ENCODE measurements at places on chromosomes 12 and 14.
A peak's percentile ranks its signal among the peaks of the same experiment; 100 is the strongest.

DNA sequence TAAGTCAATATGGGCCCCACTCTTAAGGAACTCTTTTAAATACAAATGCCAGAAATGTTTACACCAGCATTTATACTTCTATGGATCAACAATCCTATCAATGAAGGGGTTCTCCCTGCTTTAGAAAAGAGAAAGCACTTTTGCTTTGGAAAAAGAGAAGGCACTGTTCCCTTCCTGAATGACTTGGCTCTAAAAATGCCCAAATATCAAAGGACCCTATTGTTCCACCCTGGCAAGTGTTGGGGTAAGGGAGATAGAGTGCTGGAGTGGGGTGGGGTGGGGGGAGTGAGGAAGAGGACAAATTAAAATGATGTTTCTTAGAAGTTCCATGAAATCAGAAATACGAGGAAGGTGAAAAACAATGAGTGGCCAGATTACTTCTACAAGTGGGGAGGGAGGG, 131.6 kb upstream of the GRIN2B start:
- no peak for DNase-seq

DNA sequence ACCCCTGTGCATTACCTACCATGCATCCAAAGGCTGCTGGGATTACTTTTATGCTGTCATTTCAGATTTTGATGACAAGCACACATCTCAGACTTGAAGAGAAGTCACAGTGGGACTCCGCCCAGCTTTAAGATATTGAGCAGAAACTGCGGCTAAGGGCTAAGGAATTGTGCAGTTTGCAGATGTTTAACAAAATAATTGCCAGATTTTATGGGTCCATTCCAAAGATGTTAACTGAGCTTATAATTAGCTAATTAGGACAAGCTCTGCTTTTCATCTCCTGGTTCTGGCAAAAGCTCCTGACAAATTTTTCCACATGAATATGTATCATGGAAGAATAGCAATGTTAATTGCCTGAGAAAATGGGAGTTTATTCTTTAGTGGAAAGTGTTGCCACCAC, 344.4 kb upstream of the ATXN7L3B start:
- DNase-seq, result no peak

DNA sequence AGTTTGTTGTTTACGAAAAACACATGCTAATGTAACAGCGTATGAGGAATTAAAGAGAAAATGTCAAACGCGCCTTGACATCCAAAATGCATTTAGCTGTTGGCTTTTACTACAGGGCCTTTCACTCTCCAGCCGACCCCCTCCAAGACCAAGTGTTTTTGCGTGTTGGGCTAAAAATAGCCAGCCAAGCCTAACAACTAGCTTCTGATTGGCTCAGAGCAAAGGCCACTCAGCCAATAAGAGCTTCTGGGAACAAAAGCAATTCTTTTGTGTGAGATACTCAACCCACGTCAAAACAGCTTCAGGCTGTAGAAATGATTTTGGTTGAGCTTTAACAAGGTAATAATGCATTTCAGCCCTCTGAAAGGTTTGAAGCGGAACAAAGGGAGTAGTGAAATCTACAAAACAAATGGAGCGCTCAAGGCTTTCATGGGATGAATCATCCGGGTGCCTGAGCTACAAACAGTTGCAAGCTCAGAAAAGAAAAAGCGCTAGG, 198.7 kb upstream of the DCN start:
- DNase-seq, result peak; percentile 19

DNA sequence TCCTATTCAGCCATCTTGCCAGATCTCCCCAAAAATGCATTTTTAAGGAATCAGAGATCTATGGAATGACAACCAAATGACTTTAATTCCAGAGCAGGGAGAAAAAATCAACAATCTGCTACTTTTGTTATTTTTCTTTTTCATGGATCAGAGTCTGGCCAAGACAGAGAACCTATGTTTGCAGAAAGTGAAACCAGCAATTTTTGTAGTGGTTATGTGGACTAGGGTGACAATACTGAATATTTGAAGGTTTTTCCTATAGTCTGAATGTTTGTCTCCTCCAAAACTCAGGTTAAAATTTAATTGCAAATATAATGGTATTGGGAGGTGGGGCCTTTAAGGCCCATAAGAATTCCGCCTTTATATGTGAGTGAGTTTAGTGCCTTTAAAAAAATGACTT, 30.9 kb downstream of the KLRK1 start:
- no peak for DNase-seq

DNA sequence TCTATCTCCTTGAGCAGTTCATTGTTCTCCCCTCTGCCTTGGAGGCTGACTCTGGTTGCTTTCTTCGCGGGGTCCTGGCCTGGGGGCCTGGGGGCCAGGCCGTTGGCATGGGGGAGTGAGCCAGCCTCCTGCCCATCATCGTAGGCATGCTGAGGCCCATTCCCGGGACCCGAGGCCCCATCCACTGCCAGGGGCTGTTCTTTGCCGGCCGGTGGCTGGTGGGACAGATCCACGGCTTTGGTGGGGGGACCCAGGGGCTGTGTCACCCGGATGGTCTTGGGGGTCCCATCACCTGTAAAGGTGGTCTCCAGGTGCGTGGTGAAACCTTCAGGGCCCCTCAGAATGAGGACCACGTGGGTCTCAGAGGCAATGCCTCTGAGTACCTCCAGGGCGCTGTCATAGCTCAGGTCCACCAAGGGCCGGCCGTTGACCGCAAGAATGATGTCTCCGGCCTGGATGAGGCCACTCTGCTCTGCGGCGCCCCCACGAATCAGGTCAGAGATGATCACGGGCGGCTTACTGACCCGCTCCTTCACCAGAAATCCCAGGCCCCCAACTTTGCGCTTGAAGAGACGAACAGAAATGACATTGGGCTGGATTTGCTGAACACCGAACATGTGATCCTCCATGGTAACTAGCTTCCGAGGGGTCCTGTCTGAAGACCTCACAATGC, 30.8 kb downstream of the NOS1 start:
- no peak for DNase-seq

DNA sequence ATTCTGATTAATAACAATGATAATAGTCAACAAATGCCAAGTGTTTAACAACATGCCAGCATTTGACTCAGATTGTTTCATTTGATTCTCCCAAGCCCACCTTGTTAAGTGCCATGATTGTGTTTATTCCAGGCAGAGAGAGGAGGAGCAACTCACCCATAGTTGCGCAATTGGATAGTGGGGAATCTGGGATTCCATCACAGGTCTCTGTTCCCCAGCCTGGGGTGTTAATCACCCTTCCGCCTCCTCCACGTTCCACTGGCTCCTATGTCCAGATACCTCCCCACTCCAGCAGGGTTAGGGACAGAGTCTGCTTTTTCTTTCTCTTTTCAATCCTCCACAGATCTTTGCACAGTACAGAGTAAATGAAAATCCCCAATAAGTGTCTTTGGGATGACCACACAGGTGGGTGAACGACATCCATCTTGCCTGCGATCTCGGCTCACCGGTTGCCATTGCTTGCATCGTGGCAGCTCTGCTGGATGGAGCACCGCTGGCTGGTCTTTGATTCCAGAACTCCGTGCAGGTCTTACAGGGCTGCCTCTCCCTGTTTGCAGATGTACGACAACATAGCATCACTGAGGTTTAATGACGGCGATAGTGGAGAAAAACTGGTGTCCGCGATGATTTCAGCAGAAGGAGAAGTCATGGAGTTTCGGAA, 78.8 kb downstream of the DNAH10 start:
- no peak for DNase-seq

- DNase-seq, result peak; percentile 18
These were observed 27.9 kb downstream of the TMEM30B start for GRCh38 chr14:61253064-61253738.

DNA sequence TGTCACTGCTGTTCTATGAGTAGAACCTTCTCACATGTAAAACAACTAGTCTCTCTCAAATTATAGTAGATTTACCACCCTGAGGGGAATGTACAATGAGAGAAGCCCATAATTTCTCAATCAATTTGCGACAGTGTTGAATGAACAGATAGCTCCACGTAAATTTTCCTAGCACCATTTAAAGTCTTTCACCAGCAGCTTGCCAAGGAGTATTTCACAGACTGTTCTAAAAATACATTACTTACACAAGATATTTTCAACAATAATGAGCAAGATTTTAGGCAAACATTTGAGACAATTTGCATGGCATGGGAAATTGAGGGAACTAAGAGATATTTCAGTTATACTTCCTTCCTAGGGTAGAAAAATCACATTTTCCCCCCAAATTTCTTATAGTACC, 151.6 kb downstream of the KICS2 start:
- DNase-seq, result no peak

DNA sequence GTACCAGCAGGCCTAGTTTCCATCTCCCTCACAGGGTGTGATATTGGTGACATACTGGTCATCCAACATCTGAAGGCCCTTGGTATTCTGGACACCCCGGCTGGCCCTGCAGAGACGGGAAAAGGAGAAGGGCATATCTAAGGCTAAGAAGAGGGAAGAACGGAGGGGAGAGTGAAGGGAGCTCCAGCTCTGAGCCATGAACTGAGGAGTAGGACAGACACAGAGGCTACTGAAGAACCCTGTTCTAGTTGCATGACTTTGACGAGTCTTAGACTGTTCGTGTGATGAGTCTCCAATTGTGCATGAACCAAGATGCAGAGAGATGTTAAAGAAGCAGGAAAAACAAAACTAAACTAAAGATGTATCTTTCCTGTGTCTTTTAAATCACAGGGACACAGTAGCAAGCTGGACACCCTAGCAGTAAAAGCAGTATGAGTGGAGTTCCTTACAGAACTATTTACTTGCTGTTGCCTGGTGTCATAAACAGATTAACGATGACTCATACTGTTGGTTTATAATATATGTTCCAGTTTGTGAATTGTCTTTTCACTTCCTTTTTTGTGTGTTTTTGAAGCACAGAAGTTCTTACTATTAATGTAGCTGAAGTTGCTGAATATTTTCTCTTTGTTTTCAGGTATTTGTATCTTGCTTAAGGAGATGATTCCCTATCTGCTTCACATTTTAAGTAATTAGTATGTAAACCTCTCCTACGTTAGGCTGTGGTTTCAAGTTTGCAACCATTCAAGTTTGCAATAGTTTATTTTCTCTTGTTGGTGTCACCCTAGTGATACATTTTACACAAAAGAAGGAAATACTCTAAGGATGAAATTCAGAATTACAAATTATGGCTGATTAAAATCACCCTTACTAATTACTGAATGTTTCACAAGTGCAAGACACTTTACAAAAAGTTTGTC, 15.7 kb downstream of the FAR2 start:
- peak; percentile 66 for DNase-seq

DNA sequence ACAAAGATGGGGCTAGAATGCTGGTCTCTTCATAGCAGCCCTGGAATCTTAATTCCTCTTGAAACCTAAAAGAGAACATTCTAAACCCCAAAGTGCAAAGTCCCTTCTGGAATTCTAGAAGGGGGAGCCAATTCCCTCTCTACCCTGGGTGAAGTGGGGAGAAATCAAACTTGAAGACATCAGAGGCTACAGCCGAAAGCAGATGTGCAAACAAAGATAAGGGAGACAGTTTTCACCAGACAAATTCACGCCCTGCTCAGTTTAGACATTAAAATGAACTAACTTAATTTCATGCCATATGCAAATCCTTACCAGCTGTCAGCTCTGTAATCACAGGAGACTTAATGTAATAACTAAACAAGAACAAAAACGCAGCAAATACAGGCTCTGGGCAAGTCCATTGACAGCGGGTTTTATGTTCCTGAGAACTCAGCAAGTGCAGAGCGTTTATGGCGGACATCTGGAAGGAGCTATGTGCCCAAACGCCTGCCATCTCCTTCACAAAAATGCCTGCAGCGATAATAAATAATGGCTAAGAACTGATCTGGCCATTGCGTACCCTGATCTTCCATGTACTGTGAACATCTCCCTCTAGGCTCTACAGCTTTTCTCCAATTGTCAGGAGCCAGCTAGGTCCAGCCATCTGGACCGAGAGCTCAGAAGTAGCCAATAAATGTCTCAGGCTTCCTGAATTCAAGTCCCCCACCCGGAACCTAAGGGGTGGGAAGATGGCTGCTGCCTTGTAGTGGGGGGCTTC, 19.1 kb upstream of the FICD start:
- DNase-seq, result no peak

DNA sequence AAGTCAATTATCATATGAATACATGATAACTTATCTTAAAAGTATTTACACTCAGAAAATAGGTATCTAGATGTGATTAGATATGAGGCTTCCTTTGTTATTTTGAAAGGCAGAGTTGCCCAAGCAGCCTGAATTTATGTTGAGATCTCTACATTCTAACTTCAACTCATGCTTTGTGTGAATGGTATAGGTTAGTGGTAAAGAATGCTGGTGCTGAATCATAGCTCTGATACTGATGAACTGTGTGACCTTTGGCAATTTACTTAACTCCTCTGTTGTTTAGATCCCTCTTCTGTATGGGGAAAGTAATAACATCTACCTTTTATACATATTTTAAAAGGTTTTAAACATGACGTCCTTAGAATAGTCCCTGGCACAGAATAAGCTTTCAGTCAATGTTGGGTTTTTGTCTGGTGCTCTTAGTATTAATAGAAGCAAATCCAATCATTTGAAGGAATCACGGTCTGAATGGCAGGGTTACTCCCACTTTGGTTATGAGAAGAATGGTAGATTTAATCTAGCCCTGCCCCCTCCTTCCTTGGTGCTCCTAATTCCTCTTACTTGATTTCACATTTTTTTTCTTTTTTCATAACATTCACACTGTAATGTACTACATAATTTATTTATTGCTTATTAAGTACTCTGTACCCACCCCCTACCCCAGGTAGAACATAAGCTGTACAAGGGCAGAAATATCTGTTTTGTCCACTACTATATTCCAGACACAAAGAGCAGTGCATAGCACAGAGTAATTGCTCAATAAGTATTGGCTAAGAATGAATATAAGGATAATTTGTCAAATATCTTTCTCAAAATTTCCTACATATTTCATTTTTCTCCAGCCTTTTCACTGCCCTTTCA, 203.3 kb upstream of the KRR1 start:
- no peak for DNase-seq

DNA sequence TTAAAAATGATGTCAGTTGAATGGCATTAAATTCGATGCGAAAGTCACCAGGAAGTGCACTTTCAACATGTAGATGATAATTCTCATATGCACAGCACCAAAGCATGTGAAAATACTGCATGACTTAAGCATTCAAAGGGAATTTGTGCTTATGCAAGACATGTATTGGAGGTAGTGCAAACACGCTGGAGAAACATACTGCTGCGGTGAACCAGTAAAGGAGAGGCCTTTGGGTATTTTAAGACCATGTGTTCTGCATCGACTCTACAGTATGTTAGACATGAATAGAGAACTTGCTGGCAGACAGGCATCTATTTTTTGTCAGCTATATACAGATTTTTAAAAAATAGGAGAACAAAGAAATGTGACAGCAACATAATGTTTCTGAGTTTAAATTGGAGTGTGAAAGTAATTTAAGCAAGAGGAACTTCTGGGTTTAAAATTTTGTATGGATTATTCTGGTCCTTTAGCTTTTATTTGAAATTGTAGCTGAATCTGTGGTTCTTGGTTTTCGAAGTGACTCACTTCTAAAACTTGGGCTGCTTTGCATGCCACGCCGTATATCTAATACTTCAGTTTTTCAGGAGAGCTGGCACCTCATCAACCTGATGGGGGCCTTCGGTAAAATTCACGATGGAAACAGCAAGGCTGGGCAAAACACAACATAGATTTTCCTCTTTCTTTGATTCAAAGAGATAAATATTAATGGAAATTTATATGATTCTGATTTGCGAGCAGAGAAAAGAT, 408.7 kb downstream of the APAF1 start:
- DNase-seq, result no peak

Measured in inflammatory macrophage (primary cell).